ENCODE measurements at places on chromosomes 2 and 18.
A peak's percentile ranks its signal among the peaks of the same experiment; 100 is the strongest.

DNA sequence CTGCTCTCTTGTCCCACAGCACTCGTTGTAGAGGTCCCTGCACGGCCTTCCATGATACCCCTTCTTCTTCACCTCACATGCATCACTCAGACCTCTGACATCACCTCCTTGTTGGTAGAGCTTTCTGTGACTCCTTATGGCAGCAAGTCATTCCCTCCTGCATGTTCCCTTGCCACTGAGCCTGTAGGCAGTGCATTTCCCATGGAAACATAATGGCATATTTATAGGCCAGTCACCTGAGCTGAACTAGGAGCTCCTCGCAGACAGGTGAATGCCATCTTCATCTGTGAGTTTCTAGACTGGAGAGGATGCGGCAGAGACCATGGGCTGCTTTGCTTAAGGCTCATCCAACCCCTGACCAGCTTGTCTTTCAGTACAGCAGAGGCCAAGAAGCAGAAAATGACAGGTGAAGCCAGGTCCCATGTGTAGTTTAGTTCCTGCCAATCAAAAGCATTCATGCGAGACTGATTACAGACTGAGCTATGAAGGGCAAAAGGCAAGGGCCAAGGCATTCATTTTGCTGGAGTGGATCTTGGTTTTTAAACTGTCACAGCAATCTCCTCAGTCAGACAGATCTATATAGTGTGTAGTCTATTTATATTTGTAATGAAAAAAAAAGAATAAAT is 59.4 kb upstream of the NEDD4L start:
- no peak for DNase-seq

DNA sequence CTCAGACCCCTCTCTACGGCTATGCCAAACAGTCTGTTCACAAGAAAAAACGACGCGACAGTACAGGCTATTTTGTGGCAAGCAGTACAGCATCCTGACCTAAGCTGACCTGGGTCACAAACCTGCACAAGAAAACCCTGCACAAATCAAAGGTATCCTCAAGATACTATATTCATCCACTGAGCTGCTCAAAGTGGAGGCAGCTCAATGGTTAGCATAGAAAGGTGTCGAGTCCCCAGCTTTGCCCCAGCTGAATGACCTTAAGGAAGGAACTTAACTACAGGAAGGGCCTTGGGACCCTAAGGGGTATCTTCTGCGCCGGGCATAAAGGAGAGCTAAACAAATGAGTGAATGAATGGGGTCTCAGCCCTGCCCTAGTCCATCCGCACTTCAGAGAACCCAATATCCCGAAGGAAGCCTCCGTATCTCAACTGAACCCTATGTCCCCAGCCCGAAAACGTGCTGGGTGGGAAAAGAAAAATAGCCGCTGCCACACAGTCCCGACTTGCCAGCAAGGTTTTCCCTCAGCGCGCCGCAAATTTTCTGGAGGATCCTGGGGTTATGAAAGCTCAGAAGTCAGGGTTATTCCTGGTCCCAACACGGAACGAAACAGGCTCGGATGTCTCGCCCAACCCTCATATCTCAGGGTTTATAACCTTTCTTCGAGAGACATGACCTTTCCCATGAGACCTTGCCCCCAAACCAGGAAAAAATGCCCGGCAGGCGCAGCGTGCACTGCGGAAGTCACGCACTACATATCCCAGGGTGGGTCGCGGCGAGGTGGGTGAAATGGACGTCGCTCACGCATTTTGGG is at the start of gene FASTKD1:
Gene FASTKD1 (minus strand): TSS at position 706 of the 814 bp plus-strand sequence. CDS start 1,836 bp downstream, outside the sequence.
- peak; percentile 89 for DNase-seq

DNA sequence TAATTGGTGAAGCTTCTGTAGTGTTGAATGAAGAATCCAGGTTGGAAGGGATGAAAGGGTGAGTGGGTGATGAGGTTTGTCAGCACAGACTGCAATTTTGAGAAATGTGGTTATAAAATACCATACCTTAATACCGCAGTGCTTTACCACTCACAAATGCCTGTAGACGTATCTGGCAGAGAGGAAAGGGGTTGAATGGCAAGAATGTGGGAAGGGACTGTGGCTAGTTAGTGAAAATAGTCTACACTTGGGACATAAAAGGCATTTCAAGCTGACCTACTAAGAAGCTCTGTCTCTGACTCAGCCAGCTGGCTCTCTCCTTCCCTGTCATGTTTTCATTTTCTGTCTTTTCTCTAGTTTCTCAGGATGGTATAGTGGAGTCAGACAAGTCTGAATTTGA is 25.1 kb downstream of the CDK15 start:
- DNase-seq, result peak; percentile 85

DNA sequence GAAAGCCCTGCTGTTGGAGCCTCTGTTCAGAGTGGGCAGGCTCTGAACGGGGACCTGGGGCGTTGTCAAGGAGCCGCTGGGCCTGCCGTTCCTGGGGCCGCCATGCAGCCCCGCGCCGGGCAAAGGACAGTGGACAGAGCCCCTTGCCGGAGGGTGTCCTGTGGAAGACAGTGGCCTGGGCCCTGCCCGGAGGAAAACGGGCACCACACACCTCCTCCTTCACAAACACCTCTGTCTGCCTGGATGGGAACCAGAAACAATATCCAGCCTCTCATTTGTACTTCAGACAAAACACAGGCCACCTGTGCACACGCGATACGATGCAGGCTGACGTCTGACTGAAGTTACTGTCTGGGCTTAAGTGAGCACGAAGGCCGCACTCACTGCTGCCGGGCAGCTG is 233.7 kb downstream of the TWIST2 start:
- no peak for DNase-seq

DNA sequence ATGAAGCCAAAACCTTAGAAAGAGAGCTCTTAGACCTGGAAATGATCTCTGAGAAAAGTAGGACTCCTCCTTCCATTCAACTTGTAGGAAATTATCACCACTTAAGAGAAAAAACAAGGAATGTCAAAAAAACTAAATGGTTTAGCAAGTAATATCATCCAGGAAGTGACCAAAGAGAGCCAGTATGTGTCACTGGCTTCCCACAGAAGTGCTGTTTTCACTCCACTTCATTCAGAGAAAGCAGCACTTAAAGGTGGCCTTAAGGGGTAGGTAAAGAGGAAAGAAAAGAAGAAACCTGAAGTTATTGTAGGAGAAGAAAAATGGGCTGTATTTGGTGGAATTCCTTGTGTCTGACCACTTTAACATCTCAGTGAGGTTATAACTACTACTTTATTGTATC is 414.4 kb upstream of the ETAA1 start:
- no peak for DNase-seq

GRCh38 chr2:216210701-216211540 is 101.8 kb downstream of the XRCC5 start:
- peak; percentile 14 for DNase-seq

- DNase-seq, result peak; percentile 80
Measured at GRCh38 chr18:59783138-59783537, 85.9 kb upstream of the CCBE1 start.

DNA sequence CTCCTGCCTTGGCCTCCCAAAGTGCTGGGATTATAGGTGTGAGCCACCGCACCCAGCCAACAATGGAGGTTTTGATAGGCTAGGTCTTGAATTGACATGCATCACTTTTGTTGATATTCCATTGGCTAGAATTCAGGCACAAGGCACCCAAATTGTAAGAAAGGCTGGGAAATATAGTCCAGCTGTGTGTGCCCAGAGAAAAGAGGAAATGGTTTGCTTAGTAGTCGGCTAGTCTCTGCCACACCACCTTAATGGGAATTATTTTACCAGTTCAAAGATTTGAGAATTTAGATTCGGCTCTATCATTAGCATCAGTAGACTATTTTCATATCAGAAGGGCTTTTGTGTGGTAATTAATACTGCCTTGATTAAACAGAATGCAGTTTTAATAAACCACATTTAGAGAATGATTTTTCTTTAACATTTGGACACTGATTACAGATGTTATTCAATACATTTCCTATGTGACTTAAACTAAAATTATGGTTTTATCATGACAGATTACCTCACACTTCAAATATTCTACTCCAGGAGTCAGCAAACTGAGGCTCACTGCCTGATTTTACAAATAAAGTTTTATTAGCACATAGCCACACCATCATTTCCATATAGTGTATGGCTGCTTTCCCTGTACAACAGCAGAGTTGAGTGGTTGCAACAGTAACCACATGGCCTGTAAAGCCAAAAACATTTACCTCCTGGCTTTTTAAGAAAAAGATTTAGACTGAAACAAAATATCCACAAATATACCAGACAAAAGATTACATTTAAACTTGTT is 27.4 kb downstream of the DBI start:
- DNase-seq, result no peak

- no peak for DNase-seq
Measured at GRCh38 chr2:235382601-235383000, 111.2 kb upstream of the AGAP1 start.

DNA sequence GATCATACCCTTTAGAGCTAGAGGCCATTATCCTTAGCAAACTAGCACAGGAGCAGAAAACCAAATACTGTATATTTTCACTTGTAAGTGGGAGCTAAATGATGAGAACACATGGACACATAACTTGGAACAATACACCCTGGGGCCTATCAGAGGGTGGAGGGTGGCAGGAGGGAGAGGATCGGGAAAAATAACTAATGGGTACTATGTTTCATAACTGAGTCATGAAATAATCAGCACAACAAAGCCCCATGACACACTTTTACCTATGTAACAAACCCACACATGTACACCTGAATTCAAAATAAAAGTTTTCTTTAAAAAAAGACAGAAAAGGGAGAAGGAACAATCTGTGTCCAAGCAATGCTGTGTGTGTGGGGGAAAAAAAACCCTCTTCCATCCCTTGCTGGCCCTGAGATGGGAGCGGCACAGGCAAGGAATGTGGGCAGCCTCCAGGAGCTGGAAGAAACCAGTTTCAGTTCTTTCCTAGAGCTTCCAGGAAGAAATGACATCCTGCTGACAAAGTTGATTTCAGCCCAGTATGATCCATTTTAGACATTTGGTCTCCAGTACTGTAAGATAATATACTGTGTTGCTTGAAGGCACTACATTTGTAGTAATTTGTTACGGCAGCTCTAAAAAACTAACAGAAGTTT is 458.7 kb upstream of the CNTNAP5 start:
- peak; percentile 3 for DNase-seq

DNA sequence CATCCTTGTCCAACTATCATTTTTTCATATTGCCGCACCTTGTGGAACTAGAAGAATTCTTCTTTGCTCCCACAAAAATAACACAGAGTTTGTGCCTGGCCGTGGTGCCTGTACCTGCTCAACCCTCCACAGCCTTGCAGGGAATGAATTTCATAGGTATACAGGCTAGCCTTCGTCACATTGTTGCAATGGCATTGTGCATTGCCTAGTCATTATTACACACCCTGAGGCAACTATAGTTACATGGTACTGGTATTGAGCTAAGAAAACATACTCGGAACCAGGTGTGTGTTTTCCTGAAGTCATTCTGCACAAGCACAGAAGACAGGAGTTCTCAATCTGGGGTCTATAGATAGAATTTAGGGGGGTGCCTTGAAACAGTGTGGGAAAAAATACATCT is 188.0 kb upstream of the CTAGE1 start:
- DNase-seq, result no peak

DNA sequence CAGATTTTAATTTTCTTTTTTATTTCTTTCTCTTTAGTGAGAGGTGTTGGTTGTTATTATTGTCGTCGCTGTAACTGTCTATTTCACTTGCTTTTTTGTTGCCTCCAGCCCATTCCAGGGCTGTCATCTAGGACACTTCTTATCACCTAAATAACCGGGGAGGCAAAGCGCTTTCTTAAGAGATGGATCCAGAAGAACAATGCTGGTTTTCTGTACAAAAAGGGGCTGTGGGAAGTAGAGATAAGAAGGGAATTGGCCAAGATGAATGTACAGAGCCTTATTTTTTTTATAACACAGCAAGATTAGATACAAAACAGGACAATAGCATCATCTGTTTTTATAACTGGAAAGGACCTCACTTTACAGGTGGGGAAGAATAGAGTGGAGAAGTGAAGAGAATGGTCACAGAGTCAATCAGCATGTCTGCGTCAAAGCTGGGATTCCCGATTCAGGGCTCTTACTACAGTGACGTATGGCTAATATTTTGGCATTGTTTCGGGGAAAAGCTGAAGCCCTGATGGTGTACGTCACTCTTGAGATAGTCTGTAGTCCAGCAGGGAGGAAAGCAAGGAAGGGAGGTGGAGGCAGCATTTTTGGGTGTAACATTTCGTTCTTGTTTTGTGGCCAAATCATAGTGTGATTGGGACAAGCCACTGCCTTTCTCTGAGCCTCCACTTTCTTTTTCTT is 23.2 kb downstream of the IL1B start:
- no peak for DNase-seq

GRCh38 chr18:50092245-50092805 is 102.6 kb downstream of the MYO5B start:
- no peak for DNase-seq

DNA sequence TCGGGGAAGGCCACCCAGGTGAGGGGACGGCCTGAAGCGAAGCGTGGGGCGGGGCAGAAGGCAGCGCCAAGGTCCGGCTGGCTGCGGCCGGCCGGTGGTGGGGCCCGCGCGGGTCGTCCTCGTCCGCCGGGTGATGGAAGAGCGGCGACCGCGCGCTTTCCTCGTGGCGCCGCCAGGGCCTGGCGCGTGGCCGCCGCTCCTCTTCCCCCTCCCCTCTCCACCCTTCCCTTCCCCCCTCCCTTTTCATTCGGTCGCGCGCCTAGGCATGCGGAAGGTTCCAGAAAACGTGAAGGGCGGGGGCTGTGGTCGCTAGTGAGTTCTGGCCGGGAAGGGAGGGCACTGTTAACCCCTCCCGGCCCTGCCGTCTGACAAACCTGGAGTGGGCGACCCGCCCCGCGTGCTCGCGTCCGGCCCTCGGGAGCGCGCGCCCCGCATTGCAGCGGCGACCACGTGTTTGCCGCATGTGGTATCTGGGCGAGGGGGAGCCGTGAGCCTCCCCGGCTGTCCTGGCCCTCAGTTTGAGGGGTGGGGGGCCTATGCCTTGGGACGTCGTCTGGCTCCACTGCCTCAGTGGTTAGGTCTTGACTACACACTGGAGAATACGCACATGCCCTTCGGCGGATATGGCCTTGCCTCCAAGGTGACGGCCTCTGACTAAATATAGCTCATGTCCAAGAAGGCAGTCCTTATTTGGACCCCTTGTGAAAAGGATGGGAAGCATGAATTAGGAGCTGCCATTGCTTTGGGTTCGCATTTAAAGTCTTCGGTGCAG is 579 bp downstream of the MAT2A start:
- DNase-seq, result peak; percentile 74

- peak; percentile 91 for DNase-seq
Measured at GRCh38 chr2:32484937-32485336, 128.1 kb downstream of the BIRC6 start.

DNA sequence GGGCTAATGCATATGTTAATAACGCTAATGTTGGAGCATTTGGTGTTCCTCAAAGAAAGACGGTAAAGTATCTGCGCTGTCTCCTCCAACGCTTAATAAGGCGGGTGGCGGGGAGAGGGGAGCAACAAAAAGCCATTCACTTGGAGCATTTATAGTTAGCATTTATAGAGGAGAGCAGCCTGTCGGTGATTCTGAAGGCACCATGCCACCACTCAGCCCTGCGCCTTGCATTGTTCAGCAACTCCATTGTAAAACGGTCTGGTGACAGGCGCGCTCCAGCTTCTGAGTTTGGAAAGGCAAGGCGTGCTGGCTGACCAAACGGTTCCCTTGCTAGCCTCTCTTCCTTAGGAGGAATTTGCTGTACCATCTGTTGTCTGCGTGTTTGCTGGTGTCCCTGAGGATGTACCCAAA is 83.9 kb downstream of the LYPD1 start:
- DNase-seq, result no peak
